Vagina (tissue), 2 donors: ENCODE measurements at places on chromosomes 4 and X.

DNA sequence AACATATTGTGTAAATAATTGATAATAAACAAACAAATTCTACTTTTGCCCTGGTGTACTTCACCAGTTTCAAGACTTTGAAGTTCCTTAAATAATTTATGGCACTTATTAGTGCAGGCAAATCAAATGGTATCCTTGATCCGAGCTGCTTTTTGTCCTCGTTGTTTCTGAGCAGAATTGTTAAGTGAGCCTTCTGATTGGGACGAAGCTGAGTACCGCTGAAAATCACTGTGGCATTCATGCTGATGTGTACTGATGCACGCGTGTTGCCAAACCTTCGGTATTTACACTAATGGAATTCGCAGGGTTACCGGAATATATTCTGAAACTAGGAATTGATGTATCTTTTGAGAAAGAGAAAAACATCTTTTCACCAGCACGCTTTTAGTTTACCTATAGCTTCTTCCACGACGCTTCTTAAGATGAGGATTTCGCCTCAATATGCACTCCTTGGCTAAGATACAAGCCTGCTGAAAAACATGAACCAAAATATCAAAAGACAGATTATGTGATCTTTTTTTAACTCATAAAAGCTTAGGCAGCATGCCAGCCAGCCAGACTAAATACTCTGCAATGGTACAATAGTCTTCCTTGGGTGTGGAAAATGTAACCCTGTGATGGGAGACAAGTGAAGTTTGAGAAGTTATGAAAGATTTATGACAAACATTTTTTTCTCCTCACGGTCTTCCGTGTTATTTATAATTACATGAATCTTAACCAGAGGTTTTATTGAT, 48.9 kb upstream of the TENM3 start:
- DNase-seq: no peak

- no peak for DNase-seq
These were observed 29.3 kb upstream of the UGT2B7 start for GRCh38 chr4:69066945-69067344.

DNA sequence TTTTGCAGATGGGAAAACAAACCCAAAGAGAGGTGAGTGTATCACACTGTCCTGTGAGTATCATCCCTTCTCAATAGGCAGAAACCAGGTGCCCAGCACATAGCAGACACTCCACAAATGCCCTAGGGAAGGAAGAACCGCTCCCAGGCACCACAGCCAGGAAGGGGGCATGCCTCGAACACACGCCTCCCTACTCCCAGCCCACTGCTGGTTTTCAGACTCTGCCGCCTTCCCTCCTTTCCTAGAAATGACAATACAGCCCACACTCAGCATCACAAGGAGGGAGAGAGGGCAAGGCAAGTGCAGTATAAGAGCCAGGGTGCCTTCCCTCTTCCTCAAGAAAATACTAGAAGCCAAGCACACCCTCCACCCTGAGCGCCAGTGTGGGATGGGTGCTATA, 16.2 kb downstream of the JAKMIP1 start:
- no peak for DNase-seq

DNA sequence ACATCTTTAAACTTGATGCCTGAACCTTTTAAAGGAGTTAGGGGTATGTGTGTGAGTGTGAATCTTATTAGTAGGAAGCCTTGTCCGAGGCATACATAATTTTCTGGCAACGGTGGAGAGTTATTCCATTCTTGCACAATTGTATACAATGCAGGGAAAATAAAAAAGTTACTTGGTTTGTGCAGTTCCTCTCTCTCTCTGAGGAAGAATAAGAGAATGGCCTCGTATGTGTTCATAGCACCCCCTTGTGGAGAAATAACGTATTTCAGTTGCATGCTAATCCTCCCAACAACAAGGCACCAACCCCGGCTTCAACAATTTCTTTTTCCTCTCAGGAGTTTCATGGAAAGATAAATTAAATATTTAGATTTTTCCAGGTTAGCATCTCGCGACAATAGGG, 33.7 kb upstream of the FGF13 start:
- no peak for DNase-seq
